Stimulated activated CD8-positive, alpha-beta memory T cell treated with anti-CD3 and anti-CD28 coated beads, Interleukin-12 subunit alpha, Interleukin-12 subunit beta, amount 100 ng/mL, for 1 hour (primary cell): ENCODE measurements at places on chromosomes 1 and 21.

- DNase-seq, result no peak
These were observed 254.4 kb upstream of the GJB5 start for GRCh38 chr1:34500451-34500850.

GRCh38 chr1:70083519-70083918 lies 121.9 kb downstream of the LRRC40 start:
- no peak for DNase-seq

DNA sequence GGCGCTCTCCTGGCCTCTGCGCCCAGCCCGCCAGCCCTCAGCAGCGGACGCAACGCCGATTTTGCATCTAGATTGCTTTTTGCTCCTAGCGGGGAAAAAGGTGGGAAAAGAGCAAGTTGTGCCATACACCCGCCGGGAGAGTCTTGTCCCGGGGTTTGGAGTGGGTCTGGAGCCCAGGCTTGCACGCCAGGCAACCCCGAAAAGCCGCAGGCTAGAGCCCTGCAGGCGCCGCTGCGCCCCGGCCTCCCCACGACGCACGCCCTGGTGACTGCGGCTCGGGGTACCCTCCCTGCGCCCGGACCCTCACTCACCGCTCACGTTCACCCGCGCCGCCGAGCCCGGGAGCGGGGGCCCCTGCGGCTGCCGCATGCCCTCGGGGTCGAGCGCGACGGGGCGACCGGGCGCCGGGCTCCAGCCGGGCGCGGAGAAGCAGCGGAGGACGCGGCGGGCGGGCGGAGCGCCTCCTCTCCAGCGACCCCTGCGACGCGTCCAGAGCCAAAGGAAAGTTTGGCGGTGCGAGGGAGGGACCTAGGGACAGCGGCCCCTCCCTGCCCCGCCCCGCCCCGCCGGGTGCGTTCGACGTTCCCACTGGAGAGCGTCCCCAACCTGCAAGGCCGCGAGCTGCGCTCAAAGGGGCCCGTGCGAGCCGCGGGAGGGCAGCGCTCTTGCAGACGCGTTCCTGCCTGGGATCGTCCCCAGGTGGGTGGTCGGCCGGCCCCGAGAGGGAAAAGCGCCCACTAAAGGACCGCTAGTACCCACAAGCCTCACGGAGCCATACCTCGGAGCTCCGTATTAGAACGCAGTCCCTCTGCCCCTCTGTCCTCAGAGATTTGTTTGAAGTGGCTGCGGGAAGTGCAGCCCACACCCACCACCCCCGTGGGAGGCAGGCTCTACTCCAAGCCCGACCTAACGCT lies at the start of gene LPAR3:
Gene LPAR3 (minus strand): TSS at position 502 of the 914 bp plus-strand sequence. CDS start 27,086 bp downstream, outside the sequence.
- no peak for DNase-seq

GRCh38 chr21:43895196-43895595 lies 30.2 kb downstream of the AGPAT3 start:
- no peak for DNase-seq

DNA sequence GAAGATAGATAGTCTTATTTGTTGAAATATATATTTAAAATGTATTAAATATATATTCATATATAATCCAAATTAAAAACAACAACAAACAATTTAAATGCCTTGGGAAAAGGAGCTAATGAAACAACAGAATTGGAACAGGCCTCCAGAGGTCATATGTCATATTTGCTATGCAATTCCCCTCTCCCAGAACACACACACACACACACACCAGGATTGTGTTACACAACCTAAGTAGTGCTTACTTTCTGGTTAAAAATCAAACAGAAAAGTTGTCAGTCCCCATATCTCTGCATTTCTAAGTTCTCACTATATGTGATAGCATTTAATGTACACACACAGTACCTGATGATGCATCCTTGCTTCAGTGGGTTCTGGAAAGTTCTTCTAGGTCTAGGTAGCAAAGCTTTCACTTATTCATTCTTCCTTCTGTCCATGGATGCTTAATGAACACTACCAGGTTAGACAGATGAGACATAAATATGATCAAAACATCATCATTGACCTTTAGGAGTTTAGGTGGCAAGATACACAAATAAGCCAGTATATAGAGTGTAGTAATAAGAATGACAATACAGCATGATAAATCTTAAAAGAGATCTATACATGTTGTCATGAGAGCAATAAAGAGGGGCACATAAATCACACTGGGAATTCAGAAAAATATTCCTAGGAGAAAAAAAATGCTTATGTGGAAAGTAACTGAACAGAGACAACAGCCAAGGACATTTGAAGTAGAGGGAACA lies 662.8 kb downstream of the PTPRC start:
- no peak for DNase-seq

GRCh38 chr1:236348071-236348470 lies 46.0 kb upstream of the EDARADD start:
- no peak for DNase-seq

- DNase-seq, result no peak
These were observed 36.7 kb downstream of the COL18A1 start for GRCh38 chr21:45441431-45442255.

- DNase-seq, result no peak
These were observed 296.6 kb downstream of the CHRM3 start for GRCh38 chr1:239682960-239683359.

GRCh38 chr1:100532645-100533044 lies 5.3 kb upstream of the GPR88 start:
- DNase-seq, result no peak

- no peak for DNase-seq
These were observed 42.9 kb downstream of the VPS13D start for GRCh38 chr1:12272770-12273169.

- DNase-seq, result no peak
These were observed 65.0 kb downstream of the KCNH1 start for GRCh38 chr1:211068976-211069375.

GRCh38 chr1:186306533-186306932 lies 68.5 kb downstream of the TPR start:
- no peak for DNase-seq

GRCh38 chr1:207997486-207998268 lies 86.8 kb upstream of the CD34 start:
- DNase-seq, result peak; percentile 9

DNA sequence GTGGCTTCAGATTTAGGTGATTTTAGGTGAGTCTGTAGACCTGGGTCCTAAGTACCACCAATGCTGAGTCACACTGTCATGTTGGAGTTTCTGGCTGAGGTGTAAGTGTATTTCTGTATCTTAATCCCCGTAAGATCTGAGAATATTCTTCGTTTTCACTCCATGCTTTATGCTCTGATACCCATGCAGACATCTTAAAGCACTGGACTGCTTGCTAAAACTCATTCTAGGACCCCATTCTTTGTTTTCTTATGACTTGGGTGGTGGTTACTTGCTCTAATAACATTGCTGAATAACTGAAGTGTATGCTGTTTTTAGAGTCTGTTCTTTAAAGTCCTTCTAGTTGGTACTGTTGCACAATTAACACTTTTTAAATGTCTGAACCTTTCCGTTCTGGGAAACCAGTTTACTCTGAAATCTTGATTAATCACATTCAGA lies 36.6 kb downstream of the CDC42 start:
- DNase-seq, result no peak

- DNase-seq, result peak; percentile 89
These were observed at the start of gene NOL9 for GRCh38 chr1:6554031-6554906. NOL9 (minus strand) TSS chr1:6554513; CDS start chr1:6554502, 11 bp downstream.

GRCh38 chr1:92343061-92343460 lies 44.2 kb downstream of the RPAP2 start:
- no peak for DNase-seq

- DNase-seq, result no peak
These were observed 114.3 kb downstream of the ZSCAN20 start for GRCh38 chr1:33586795-33587194.

DNA sequence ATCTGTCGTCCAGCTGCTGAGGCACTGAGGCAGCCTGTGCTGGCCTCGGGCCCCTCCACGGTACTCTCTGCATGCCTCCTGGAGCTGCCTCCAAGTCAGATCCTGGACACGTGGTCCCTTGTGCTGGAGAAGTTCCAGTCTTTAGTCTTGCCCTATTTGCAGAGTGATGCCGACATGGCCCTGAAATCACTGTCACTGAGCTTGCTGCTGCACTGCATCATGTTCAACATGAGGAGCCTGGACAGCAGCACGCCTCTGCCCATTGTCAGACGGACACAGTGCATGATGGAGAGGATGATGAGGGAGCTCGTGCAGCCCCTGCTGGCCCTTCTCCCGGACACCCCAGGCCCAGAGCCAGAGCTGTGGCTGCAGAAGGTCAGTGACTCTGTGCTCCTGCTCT lies 10.0 kb downstream of the URB2 start:
- DNase-seq, result no peak

DNA sequence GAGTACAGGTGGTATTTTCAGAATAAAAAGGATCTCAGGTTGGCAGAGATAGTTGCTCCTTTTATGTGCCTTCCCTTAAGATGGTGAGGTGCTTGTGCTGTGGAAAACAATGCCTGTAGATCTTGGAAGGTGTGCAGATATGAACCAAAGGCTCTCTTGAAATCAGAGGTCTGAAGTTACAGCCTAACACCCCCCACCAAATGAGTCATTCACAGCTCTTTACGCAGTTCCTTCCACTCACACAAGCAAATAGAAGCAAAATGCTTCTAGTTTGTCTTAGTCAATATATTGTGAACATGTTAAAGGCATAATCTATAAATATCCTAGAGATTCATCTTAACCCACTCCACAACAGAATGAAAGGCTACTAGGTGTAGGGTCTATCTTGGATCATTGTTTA lies 128.9 kb upstream of the NR5A2 start:
- no peak for DNase-seq
